ENCODE measurements at places on chromosomes 2 and 18.

- no peak for DNase-seq
Measured at GRCh38 chr2:65358678-65359400, 73.6 kb downstream of the SPRED2 start.

DNA sequence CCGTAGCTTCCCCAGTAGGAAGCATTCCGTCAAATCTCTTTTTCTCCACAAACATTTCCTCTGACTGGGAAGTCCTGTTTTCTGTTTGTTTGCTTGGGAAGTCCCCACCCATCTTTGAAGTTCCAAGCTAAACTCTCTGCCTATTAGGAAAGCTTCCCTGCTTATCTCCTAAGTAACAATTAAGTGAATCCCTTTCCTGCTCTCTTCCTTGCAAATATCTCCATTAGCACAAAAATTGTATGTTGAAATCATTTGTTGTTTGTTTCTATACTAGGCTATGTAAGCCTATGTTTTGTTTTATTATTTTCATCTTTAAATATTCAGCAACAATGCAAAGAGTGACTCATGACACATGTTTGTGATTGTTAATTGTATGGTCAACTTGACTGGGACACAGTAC lies 812.6 kb upstream of the LRATD1 start:
- no peak for DNase-seq

DNA sequence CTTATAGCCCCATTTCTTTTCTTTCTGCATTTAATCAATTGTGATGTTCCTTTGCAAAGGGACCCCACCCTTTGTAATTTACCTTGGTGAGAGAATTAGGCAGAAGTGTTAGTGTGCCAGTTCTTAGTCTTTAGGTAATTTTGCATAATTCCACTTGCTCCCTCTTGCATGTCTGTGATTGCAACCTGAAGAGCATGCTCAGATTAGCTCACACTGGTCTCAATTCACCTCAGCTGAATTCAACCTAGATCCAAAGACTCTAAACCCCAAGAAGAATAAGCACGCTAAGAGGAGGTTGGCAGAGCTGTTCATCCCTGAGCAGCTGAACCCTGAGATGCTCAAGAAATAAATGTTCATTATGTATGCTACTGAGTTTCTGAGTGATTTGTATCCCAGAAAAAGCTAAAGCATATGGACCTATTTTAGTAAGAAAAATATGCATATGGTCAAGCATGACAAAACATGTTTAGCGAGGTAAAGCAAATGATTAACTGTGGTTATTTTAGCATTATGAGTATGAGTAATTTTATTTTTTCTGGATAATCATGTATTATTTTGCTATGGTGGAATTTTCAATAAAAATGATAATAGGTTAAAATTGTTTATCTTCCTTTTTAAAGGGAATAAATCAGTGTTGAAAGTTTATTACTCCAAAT lies 299.2 kb upstream of the ZSWIM2 start:
- no peak for DNase-seq

GRCh38 chr18:23200756-23201155 lies 65.5 kb downstream of the CABLES1 start:
- DNase-seq: no peak

DNA sequence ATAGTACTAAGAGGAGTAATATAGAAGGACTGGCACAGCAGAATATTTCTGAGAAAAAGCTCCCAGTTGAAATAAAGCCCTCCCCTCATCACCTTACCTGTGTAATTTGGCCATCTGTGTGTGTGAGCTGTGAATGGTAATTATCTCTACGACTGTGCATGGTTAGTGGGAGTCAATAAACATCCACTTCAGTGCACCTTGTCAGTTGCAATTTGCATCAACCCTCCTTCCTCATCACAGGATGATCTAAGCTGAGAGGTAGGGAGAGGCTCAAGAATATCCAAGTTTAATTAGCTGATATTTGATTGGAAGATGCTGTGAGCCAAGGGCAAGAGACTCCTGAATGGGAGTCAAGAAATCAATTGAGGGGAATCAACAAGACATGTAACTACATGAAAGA lies 694.9 kb upstream of the KLHL29 start:
- no peak for DNase-seq

DNA sequence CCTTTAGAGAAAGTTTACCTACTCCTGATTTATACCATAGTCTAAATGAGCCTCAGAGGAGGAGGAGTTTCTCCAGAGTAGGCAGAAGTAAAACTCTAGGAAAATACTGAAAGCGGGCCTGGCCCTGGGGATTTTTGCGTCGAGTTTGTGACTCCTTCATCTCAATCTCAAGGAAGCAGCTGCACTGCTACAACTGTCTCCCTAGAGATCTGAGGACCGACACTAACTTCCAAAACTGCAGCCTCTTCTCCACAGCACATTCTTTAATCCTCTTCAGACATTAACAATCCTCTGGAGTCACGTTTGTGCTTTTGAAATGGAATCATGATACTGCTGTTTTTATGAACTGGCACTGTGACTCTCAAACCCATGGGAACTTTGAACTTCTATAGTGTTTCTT lies 281.4 kb downstream of the KCNS3 start:
- DNase-seq: no peak

GRCh38 chr2:139613264-139613663 lies 833.1 kb upstream of the NXPH2 start:
- DNase-seq: no peak

GRCh38 chr2:182062329-182062972 lies 76.8 kb downstream of the PPP1R1C start:
- no peak for DNase-seq

- peak; percentile 7 for DNase-seq
Measured at GRCh38 chr2:139033300-139033699, 253.1 kb upstream of the NXPH2 start.

GRCh38 chr2:128625421-128625820 lies 306.8 kb upstream of the HS6ST1 start:
- no peak for DNase-seq

GRCh38 chr2:19029655-19030054 lies 328.8 kb downstream of the OSR1 start:
- no peak for DNase-seq

DNA sequence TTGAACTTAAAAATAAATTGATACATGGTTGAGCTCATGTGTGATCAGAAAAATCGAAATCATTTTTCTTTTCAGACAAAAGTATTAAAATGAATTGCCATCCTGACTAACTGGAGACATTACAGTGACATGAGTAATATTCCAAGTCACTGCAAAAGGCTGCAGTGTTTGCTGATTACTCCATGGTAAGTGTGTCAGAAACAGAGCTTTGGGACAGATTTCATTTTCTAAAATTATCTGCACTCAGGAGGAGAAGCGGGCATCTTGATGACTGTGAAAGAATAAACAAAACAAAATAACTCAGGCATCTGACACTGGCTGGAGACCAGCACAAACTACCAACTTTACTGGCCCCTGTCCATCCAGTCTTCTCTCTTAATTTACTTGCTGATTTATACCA lies 312.3 kb upstream of the PIK3C3 start:
- DNase-seq: peak; percentile 21

DNA sequence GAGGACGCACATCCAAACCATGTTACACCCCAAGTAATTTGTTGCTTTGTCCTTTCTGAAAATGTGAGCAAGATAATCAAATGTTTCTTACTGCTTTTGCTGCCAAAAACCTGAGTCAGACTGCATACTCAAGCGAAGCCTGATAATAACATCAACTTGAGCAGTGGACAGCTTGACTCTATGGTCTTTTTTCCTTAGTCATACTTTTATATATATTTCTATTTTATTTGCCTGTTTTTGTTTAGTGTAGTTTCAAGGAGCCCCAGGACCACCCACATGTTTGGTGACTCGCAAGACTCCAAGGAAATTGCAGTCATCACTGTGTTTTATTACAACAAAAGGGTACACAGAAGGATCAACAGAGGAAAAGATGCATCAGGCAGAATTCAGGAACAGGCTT lies 688.4 kb upstream of the PIK3C3 start:
- DNase-seq: peak; percentile 4

- DNase-seq: peak; percentile 70
Measured at GRCh38 chr2:98149333-98149697, 62.3 kb downstream of the VWA3B start.

- DNase-seq: peak; percentile 49
Measured at GRCh38 chr2:127675331-127676261, at the start of gene LIMS2. TSS of gene LIMS2 (minus strand) at chr2:127675530. CDS start at chr2:127675024, 506 bp downstream.

DNA sequence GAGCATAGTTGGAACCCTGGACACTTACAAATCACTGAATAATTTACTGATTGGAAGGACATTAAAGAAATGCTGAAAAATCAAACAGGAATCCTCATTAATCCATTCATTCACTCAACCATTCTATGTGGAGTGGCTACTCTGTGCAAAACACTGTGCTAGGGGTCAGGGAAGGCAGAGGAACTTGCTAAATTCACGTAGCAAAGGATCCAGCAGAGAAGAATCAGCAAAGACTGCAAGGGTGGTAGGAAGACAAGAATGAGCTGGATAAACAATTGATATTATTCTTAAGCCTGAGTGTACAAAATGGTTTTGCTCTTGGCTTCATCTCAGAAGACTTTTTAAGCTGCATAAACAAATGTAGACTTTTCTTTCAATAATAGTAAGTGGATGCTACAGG lies 164.3 kb upstream of the CAVIN2 start:
- no peak for DNase-seq

DNA sequence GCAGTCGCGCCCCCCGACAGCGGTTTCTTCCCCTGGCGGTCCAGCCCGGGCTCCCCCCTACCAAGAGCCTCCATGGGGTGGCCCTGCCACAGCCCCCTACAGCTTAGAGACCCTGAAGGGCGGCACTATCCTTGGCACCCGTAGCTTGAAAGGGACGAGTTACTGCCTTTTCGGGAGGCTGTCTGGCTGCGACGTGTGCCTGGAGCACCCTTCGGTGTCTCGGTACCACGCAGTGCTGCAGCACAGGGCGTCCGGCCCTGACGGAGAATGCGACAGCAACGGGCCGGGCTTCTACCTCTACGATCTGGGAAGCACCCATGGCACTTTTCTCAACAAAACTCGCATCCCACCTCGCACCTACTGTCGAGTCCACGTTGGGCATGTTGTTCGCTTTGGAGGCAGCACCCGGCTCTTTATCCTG lies 475 bp downstream of the SLC4A1AP start:
- no peak for DNase-seq

DNA sequence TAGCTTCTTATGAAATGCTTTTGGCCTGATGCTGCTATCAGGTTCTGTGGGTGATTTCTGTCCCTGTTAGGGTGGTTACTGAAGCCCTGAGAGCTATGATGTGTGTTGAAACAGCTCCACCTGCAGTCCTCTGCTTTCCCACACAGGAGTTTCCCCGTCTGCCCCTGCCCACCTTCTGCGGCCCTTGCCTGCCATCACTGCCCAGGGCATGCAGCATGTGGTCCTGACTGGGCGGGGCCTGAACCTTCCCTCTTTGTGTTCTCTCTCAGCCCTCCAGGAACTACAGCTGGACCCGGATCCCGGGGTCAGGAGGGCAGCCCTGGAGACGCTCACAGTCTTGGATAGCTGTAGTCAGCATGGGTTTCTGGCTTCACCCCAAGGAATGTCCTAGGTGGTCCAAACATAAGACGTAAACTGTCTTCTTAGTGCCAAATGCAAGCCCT lies 21.4 kb downstream of the HJURP start:
- peak; percentile 86 for DNase-seq
